T-helper 2 cell treated with Interferon-gamma antibody and Interleukin-4, amounts not matched to agents 5 μg/mL and 100 μg/mL, for 36 hours (primary cell): ENCODE measurements at places on chromosomes 3 and 15.

DNA sequence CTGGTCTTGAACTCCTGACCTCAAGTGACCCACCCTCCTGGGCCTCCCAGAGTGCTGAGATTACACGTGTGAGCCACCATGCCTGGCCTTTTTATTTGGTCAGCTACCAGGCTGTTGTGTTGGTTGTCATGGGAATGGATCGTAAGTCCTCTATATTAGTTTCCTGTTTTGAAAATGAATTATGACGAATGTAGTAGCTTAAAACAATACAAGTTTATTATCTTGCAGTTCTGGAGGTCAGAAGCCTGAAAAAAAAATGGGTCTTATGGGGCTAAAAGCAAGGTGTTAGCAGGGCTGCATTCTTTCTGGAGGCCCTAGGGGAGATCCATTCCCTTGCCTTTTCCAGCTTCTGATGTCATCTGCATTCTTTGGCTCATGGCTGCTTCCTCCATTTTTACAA, 25.1 kb upstream of the HERC1 start:
- no peak for DNase-seq

- DNase-seq, result no peak
These were observed 71.6 kb downstream of the OSBPL10 start for GRCh38 chr3:31909455-31909854.

- DNase-seq, result no peak
These were observed 52.5 kb downstream of the CPN2 start for GRCh38 chr3:194298331-194299227.

- no peak for DNase-seq
These were observed 63.1 kb downstream of the CGNL1 start for GRCh38 chr15:57439128-57440027.

DNA sequence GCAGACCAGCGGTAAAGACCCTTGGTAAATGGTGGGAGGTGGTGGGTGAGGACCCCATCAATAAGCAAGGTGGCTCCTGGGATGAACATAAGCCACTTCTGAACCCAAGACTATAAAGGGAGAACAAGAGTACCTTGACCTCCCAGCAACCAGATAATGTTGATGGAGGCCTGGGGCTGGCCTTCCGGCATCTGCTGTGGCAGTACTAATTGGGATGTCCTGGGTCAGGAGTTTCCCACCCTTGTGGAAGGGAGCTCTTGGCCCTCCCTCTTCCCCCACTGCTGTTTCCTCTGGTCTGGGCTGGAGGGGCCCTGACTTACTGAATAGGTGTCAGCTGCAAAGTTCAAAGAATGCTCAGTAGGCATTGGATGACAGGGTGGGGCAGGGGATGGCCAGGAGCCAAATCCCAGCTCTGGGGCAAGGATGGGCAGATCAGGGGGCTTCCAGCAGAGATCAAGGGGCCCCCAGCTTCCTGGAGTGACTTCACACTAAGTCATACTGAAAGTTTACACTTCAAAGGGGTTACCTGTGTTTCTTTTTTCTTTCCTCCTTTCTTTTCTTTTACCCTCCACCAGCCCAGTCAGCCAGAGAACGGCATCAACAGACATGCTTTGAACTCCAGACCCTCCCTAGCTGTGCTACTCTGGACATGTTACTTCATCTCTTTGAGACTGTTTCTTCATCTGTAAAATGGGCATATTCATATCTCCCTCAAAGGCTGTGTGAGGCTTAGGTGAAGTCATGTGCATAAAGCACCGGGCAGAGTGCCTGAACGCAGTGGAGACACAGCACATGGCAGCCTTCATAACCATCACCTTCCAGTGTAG, 1.5 kb downstream of the RBP1 start:
- DNase-seq, result no peak
